ENCODE measurements at places on chromosomes 7 and 10.

GRCh38 chr10:33329178-33329577 lies 5.3 kb downstream of the NRP1 start:
- DNase-seq: no peak

DNA sequence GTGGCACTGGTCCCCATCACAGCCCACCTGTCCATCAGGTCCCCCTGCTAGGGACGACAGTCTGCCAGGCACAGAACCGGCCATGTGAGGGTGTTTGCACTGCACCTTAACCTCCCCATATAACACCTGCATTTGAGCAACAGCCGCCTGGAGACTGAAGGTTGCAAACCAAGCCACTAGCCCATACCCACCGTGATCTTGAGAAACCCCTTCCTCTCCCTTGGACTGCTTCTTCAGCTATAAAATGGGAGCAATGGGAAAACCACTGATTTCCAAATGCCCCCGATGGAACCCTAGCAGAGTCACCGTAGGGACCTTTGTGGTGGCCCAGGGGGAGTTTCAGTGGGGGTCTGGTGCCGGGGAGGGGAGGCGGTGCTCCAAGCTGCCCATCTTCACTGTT lies 120.1 kb downstream of the NPTX2 start:
- no peak for DNase-seq

DNA sequence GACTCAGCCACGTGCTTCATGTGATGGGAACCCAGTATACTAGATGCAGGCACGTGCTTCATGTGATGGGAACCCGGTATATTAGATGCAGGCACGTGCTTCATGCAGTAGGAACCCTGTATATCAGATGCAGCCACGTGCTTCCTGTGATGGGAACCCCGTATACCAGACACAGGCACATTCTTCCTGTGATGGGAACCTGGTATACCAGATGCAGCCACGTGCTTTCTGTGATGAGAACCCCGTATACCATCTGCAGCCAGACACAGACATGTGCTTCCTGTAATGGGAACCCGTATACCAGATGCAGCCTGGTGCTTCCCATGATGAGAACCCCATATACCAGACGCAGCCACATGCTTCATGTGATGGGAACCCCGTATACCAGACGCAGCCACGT lies 44.0 kb downstream of the MGMT start:
- no peak for DNase-seq

- DNase-seq: no peak
Observed at GRCh38 chr7:117950601-117951260, 77.5 kb upstream of the CTTNBP2 start.

DNA sequence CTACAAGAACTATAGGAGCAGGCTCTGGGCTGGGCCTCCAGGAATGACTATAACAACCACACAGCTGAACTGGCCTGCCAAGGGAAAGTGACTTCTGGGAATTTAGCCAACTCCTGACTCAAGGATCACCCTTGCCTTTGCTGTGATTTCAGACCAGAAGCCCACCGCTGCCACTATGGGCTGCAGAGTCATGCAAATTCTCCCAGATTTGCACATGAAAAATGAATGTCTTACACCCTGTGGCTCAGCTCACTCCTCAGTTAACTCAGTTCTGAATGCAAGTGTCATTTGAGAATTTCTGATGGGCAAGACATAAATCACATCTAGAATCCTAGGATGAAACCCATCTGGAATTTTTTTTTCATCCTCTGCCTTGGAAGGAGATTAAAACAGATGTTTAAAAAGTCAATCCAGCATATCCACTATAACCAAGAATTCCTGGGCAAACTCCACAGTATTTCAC lies 186.5 kb upstream of the BET1 start:
- DNase-seq: no peak

GRCh38 chr7:41336455-41336952 lies 366.4 kb downstream of the INHBA start:
- DNase-seq: no peak

GRCh38 chr7:105296491-105296890 lies 92.2 kb downstream of the SRPK2 start:
- no peak for DNase-seq

DNA sequence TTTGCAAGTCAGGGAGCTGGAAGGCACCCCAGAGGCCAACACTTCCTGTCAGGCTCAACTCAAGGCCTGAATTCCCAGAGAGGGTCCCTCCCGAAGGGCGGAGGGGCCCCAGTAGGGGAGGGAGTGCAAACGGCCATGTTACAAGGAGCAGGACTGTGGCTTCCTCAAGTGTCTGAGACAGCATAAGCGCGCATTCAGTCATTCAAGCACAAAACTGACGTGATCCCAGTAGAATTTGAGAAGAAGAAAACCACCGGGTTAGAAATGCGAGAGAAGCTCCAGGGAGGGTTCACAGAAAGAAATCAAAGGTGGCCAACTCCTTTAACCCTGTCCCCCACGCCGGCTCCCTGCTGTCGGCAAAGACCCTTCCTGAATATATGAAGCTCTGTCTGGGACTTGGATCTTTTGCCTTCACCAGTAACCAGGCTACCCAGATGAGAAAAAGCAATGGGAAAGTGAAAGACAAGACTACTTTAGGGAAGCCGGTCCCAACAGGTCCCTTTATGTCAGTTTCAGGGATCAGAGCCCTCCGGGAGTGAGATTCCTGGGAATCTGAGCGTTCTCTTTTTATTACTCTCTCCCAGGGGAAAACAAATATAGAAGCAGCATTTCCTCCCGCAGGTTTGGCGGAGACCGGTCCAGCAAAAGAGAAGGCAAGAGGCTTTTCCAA lies 1.3 kb downstream of the AFAP1L2 start:
- no peak for DNase-seq

DNA sequence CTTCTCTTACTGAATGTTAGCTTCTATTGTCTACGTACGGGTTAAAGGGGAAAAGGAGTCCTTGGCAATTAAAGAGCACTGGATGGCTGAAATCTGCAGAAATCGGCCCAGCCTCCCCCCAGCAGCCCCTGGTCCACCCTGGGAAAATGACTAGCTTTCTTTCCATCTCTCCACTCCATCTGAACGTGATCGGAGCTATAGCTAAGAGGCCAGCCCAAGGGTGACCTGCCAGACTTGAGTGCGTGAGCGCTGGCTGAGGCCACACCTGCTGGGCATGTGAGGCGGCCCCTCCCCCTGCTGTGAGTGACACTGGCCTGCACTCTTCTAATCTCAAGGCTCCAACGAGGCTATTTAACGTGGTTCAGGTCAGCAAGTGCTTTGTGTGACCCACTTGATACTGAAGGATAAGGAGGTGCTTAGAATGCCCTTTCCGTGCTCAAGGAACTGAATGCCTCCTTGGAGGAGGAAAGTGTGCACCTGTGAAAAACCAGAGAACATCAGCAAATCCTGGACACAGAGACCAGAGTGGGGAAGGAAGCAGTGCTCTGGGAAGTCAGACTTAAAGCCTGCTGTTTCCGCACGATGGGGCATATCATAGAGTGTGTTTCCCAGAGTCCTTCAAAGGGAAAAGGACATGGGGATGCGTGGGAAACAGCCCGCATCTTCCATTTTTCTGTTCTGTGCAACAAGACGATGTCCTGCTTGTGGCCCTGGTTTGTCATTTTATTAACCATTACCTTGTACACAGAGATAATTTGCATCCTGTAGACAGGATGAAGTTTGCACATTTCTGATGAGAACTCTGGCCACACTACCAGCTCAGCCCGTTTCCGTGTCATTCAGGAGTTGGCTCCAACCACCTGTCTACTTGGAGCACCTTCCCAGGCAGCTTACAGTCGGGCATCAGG lies 12.5 kb upstream of the MNX1 start:
- no peak for DNase-seq

DNA sequence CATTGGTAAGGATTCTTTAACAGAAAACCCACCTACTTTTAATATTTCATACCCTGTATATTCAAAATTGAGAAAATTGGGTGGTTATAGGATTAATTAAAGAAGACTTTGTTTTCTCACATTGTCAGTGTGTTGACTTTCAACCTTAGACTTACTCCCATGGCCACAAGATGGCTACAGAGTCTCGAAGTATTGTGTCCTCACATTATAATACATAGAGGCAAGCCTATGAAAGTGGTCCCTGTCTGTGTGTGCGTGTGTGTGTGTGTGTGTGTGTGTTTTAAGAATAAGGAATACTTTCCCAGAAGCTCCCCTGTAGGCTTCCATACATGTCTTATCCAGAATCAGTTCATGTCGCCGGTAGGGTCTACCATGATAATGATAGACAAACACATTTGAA lies 180.0 kb downstream of the PHF14 start:
- no peak for DNase-seq
